ENCODE measurements at places on chromosomes 11 and 22.

DNA sequence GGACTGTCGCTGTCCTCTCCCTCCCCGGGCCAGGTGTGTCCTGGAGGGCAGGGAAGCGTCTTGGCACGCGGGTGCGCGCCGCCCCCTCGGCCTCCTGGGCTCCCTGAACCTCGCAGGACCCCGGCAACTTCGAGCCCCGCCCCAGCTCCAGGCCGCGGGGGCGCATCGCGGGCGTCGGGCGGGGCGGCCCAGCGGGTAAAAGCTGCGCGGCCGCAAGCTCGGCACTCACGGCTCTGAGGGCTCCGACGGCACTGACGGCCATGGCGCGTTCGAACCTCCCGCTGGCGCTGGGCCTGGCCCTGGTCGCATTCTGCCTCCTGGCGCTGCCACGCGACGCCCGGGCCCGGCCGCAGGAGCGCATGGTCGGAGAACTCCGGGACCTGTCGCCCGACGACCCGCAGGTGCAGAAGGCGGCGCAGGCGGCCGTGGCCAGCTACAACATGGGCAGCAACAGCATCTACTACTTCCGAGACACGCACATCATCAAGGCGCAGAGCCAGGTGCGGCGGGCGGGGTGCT lies at the start of gene CST6:
Gene CST6, plus strand, starts transcription at position 224 of the 519 bp plus-strand sequence. Its CDS starts 37 bp downstream, at position 261.
- DNase-seq, result peak; percentile 45

DNA sequence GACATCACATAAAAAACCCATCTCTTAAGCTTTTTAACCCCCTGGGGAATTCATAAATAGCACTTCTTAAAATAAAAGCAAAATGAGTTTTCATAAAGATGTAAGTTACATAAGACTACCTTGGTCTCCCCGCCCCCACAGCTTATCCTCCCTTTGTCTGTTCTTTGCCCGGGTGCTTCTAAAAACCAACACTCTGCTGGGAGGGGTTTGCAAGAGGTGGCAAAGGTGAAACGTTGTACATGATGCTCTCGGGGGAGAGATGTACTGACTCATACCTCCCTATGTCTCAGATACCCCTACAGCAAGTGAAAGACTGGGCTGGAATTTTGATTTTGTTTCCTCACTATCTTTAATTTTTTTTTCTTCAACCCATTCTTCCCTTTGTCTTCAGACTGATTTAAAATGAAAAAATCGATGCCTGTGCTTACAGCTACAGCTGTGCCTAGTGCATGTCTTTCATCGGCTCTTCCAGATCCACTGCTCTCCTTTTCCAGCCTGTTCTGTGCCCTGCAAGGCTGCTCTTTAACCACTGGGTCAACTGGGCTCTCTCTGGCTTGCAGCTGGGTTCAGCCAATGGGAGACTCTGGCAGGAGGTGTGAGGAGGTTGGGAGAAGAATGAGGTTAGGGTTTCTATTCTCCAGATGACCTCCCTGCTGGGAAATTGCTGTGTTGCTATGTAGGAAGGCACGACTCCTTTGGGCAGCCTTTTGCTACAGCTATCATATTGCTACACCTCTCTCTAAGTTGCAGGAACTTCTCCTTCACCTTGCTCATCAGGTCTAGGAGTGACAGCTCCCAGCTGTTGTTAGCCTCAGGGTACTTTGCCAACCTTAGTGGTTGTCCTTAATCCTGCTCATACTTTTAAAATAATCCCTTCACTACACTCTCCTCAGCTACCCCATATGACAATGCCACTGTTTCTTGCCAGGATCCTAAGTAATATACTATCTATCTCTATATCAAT lies 266.5 kb downstream of the TENM4 start:
- DNase-seq, result no peak

DNA sequence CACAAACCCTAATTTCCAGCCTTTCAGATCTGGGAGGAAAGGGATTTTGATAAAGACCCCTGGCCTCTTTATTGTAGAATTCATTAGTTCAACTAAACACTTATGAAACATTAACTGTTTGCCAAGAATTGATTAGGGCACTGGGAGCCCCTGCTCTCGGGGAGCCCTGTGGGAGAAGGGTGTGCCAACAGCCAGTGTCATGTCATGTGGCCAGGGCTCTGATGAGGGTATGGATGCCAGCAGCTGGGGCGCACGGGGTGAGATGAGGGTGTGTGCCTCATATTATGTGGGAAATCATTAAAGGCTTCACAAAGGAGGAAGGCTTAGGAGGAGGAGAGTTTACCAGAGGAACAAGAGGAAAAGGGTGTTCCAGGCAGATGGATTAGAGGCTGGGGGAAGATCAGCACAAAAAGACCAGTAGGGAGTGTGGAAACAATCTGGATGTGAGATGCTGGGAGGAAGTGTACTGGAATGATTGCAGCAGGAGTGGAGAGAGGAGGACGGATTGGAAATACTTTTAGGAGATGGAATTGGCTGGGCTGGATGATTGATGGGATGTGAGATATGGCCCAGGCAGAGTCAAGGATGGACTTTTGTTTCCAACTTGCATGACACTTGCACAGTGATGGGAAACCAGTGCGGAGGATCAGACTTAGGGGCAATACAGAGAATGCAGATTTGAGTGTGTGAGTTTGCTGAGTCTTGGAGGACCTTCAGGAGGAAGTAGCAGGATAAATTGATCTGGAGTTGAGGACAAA lies 137.8 kb downstream of the CSNK2A3 start:
- no peak for DNase-seq

GRCh38 chr11:43952020-43952400 lies 9.6 kb downstream of the C11orf96 start:
- DNase-seq, result no peak

- no peak for DNase-seq
Measured at GRCh38 chr22:22940961-22941605, 53.5 kb downstream of the IGLL5 start.

- DNase-seq, result no peak
Measured at GRCh38 chr11:1934335-1935155, 12.6 kb upstream of the MRPL23 start.

All from NCI-H1417 (cell line).